ENCODE measurements at places on chromosomes 7 and 10.

- DNase-seq: no peak
These were observed 64.8 kb downstream of the PWWP2B start for GRCh38 chr10:132461683-132462231.

GRCh38 chr7:82229164-82229563 lies 214.4 kb downstream of the CACNA2D1 start:
- DNase-seq: no peak

GRCh38 chr10:71396084-71396710 lies 523 bp upstream of the CDH23 start:
- DNase-seq: peak; percentile 23

DNA sequence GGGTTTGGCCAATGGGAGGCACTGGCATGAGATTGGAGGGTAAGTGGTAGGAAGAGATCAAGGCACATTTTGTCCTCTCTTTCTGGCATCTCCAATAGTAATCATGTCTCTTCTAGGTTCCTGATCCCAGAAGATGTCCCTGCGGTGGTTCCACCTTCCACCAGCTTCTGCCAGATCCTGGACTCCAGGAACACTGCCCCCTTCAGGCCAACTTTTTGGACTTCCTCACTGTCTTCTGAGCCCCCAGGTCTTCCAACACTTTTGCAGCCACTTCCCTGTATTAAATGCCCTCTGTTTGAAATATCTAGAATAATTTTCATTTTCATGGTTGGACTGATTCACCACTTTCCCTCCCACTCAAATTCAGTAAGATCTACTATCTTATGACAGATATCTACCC lies 60.9 kb downstream of the BAMBI start:
- DNase-seq: no peak

DNA sequence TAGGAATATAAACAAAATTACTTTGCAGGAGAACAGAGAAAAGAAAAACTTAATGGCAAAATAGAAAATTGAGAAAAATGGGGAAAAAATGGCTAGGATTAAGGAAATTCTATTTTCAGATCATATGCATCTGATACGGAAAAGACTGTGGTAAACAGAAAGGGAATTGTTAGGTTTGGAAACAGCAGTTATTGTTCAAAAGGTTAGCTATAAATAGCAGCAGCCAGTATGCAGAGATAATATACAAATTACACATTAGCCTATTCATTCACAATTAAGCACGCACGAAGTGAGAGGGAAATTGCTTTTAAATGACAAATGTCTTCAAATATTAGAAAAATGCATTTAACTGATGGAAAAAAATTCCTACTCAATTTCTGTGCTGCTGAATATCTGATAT lies 224.1 kb upstream of the FAM3C start:
- DNase-seq: no peak

DNA sequence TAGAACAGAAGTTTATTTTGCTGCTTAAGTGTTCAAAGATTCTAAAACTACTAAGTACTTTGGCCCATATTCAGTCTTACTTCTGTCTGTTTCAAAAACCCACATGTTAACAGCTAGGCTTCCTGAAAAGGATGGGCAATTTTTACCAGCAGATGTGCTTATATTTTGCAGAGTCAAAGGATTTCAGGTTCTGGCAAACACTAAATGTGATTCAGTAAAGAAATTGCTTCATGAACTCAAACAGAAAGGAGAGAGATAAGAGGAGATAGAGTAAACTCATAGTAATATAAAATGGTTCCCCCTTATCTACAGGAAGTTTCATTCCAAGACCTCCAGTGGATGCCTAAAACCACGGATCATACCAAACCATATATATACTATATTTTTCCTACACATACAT lies 248.5 kb downstream of the AGMO start:
- DNase-seq: no peak

DNA sequence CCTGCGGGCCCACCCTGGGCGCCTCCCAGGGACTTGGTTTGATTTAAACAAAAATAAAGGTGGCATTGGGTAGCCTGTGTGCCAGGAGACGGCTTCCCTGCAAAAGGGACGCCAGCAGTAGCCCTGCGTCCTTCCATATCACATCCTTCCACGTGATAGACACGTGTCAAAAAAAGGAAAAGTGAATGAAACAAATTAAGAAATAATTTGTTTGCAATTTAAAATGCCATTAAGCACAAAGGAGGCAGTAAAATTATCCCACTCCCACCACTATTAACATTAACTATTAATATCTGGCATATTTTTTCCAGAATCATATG lies 7.6 kb downstream of the TACR2 start:
- no peak for DNase-seq

GRCh38 chr7:126569402-126569801 lies 683.3 kb downstream of the GRM8 start:
- DNase-seq: no peak

GRCh38 chr7:128404143-128404681 lies 5.6 kb downstream of the IMPDH1 start:
- no peak for DNase-seq

- no peak for DNase-seq
These were observed 9.8 kb downstream of the PTPRZ1 start for GRCh38 chr7:121882731-121883130.

GRCh38 chr10:97583476-97583875 lies 713 bp upstream of the HOGA1 start:
- DNase-seq: no peak

DNA sequence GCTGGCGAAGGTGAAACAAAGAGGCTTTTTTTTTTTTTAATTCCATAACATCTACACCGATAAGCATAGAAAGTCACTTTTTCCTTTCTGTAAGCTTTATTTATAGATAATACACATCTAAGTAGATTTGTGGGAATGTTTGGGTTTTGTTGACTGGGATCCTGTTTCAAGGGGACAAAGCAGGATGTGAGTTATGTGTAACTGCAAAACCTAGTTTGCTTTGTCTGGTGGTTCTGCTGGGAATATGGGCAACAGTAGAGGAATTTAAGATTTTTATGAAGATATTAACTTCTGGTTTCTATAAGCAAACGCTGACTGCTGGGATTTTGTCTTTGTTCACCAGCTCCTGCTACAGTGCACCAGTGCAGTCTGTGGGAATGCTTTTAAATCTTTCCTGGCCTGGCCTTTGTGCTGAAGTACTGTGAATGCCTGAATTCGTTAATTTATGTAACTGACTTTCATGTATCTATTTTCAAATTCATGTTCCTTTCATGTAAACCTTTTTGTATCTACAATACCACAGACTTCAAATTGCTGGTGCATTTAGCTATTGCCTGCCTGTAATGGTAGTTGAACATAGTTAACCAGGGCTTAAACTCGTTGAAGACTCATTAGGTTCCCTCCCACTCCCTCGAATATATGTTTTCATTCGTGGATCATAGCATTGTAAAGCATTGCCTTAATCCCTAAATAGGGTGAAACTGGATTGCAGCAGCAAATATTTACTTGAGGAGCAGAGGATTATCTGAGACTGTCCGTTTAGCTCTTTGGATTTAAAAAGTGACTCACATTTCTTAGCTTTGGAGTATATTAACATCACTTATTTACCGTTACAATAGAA lies 1.5 kb downstream of the KLHL7 start:
- DNase-seq: no peak

DNA sequence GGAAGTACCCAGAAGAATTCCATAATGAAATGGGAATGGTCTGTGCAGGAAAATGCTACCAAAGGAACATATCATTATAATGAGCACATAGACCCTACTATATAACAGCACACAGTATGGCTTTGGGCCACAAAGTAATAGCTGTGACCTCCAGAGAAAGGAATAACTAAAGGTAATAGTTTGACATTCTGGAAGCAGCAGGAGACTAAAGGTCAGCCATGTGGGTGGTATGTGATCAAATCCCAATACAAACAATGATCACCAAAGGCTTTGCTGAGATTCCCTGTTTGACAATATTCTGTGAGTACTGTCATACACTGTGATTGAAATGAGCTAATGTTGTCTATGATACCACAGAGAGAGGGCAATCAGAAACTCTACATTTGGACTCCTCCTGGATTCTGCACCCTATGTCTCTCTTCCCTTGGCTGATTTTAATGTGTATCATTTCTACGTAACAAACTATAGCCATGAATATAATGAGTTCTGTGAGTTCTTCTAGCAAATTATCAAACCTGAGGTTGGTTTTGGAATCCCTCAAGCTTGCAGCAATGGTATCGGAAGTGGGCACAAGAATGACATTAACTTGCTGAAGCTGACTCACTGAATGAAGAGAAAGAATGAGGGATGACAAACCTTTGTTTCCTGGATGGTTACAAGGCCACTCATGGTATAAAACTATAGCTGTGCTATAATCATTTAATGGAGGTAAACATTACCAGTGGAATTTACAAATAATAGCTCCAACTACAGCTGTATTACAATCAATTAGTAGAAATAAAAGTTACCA lies 99.6 kb downstream of the JMJD1C start:
- DNase-seq: no peak

DNA sequence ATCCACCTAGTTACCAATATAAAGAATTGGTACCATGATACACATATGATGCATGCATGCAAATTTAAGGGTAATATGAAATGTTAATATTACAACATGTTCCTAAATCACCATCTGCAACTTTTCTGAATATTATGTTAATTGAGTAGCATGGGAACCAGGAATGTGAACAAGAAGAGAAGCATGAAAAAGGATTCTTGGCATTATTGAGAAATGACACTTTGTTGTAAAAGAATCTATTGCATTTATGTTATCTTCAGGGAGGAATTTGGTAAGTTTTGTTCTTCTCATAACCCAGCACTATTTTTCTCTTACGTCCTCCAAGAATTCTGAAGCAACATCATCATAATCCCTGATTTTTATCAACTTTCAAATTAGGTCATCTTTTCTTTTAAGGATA lies 159.9 kb upstream of the SLC25A13 start:
- no peak for DNase-seq

DNA sequence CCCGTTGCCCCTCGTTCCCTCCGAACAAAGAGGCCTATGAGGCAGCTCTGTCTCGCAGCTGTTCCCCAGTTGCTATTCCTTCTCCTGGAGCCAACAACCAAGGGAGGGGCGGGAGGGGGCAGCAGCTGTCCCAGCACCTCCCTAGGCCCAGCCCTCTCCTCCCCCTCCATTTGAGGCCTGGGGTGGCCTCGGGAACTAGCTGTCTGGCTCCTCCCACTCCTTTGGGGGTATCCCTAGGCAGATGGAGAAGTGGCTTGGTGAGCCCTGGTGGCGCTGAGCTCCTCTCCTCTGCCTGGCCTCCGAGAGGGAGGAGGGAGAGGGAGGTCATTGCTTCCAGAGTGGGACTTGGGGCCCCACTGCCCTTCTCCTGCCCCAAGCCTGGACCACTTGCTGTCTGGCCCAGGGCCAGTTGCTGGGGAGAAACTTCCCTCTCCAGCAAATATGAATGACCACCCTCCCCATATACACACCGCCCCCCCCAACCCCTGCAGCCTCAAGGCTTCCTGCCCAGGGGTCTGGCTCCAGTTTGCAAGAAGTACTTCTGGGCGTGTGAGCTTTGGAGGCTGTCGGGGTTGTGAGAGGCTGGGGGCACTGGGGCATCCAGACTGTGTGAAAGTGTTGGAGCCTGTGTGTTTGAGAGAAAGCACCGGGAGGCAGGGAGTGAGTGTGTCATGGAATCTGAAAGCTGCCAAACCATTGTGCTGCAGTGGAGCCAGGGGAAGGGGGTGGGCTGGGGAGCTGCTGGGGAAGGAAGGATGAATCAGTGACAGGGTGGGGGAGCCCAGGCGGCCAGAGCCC lies 3.1 kb downstream of the FLNC start:
- DNase-seq: no peak

- DNase-seq: no peak
These were observed 70.2 kb downstream of the KIAA1549 start for GRCh38 chr7:138911007-138911406.

- no peak for DNase-seq
These were observed 169.2 kb upstream of the LYZL2 start for GRCh38 chr10:30798646-30799185.

DNA sequence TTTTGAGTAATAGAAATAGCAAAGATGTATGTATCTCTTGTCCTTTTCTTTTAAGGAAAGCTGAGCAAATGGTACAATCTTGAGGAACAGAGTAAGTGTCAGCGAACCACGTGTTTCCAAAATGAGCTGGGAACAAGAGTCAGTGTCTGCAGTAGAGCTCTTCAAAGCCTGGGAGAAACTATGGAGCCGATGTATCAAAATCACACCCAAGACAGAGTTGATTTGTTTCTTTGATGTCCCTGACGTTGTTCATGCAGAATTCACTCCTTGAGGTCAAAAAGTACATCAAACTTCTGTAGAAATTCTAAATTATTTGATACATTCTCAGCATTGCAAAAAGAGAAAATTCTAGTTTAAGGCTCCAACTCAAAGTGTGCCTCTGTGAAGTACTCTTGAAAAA lies 216.5 kb downstream of the SKIDA1 start:
- no peak for DNase-seq

- no peak for DNase-seq
These were observed 145.7 kb downstream of the FGFR2 start for GRCh38 chr10:121452581-121452980.

DNA sequence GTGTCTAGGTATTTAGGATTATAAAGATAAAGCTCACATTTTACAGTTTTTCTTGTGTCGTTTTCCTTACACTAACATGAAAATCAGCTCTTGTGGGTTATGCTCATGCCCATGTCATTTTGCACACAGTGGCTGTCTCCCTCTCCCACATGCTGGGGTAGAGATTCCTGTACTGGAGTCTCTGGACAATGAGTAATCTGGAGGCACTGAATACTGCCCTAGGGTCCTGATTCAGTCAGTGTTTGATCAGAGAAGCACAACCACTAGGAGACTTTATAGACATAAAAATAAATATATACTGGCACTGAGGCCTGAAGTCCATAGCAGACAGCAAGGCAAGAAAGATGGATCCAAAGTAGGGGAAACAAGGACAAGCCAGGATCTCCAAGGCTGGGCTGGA lies 1008.8 kb downstream of the KCNMA1 start:
- DNase-seq: no peak

- no peak for DNase-seq
These were observed 55.4 kb downstream of the CACNA2D1 start for GRCh38 chr7:82388138-82388537.

DNA sequence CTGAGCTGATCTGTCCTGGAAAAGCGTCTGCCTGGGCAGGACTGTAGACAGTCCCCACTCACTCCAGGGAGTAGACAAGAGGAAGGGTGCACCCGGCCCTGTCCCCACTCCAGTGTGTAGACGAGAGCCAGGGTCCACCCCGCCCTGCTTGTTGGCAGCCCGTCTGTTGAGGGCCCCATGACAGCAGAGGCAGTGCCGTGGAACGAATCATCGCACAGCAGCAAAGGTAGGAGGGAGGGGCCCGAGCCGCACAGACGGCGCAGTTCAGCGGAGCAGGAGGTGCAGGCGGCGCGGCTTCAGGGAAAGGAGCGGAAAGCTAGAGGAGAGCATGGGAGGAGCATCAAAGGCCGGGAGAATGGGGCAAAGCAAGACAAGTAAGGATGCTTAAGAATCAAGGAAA lies 93.0 kb downstream of the DYNC2I1 start:
- no peak for DNase-seq

DNA sequence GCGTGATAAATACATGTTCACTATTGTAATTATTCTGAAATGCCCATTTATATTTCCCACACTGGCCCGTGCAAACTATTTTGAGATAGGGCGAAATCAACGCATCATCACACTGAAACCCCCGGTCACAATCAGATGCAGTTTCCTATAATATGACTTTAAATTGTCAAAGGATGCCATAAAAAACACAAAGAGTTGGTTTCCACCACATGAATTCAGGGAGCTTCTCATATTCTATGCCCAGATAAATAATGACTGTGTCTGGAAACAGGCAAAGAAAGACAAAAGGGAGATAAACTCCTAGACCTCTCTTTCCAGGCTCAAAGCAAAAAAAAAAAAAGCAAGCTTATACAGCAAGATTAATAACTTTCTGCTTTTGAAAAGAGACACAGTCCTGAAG lies 375.8 kb upstream of the AKR1E2 start:
- DNase-seq: no peak

- no peak for DNase-seq
These were observed 203.4 kb downstream of the IMMP2L start for GRCh38 chr7:111358915-111359314.

All from stimulated activated CD8-positive, alpha-beta memory T cell treated with anti-CD3 and anti-CD28 coated beads, Interleukin-15, amount 100 ng/mL, for 48 hours (primary cell).